ENCODE measurements at places on chromosomes 16 and 17.

GRCh38 chr16:8964462-8964861 lies 756 bp upstream of the USP7 start:
- DNase-seq, result no peak

DNA sequence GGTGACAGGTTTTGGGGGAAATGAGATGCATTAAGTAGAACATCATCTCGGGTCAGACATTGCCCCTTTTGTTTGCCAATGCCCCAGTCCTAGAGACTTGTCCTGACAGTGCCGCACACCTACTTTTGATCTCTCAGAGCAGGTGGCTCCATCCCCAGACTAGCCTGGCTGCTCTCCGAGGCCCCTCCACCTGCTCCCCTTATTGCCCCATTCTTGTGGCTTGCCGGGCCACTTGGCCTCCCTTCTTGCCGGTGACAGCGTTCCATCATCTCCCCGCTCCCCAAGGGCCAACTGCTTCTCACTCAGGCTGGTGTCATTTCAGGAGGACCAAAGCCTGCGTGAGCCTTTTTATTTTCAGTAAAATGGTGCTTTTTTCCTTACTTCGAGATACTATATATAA lies 14.9 kb downstream of the UBFD1 start:
- no peak for DNase-seq

GRCh38 chr16:68229431-68230175 lies 6.3 kb downstream of the ESRP2 start:
- peak; percentile 66 for DNase-seq

DNA sequence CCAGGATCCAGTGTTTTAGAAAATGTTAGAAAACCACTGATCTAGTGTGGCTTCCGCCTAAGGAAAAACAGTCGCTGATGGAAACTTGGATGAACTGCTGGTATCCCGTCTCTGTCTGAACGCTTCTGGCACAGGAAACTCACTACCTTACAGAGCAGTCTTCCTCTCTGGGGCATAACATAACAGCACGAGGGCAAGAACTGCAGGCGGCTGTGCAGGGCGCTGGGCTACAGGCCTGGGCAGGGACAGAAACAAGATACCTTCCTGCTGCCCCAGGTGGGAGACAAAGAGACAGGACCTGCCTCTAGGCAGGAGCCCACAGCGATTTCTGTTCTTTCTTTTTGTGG lies 10.5 kb downstream of the MXRA7 start:
- no peak for DNase-seq

DNA sequence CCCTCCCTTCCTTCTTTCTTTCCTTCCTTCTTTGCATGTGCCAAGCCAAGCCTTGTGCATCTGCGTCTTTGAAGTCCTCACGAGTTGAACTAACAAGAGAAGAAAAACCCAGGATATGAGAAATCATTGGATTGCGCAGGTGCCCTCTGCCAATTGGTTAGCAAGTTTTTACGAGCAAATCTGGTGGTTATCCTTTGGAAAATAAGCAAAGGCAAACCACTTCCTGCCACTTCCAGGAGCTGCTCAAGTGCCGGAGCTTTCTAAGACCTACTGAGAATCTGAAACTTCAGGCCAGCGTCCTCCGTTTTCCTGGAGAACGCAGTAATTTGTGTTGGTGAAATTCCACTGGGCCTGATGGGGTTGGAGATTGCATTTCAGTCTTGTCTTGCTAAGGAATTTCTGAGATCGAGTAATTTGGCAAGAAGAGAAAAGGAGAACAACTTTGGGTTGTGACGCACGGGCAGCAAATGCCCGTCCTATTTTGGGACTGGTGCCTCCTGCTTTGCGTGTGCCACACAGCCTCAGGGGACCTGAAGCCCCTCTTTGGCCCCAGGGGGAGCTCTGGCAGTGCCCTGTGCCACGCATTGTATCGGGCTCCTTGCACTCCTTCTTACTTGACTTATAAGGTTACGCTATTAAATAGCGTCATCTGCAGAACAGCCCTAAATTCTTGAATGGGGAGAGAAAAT lies 56.4 kb downstream of the CMIP start:
- no peak for DNase-seq

- no peak for DNase-seq
These were observed 35.6 kb downstream of the WWOX start for GRCh38 chr16:78134944-78135619.

GRCh38 chr16:49811644-49812334 lies 44.1 kb downstream of the ZNF423 start:
- DNase-seq, result no peak

DNA sequence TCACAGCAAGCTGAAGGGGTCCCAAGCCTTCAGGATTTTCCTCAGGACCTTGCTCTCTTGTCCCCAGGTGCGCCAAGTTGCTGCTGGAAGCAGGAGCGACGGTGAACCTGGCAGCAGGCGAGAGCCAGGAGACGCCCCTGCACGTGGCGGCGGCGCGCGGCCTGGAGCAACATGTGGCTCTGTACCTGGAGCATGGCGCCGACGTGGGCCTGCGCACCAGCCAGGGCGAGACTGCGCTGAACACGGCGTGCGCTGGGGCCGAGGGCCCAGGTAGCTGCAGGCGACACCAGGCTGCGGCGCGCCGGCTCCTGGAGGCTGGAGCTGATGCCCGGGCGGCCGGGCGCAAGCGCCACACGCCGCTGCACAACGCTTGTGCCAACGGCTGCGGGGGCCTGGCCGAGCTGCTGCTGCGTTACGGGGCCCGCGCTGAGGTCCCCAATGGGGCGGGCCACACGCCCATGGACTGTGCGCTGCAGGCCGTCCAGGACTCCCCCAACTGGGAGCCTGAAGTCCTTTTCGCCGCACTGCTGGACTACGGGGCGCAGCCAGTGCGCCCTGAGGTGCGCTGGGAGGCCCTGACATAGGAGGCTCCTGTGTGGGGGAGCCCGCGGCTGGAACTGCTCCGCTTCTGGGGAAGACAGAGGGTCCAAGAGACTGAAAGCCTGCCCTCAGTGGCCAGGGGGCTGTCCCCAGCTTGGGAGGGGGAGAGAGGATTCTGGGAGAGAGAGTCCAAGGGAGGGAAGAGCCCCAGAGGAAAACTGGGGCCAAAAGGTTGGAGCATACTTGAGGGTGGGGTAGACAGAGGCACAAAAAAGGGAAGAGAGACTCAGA lies 6.4 kb downstream of the ASB16 start:
- DNase-seq, result no peak

DNA sequence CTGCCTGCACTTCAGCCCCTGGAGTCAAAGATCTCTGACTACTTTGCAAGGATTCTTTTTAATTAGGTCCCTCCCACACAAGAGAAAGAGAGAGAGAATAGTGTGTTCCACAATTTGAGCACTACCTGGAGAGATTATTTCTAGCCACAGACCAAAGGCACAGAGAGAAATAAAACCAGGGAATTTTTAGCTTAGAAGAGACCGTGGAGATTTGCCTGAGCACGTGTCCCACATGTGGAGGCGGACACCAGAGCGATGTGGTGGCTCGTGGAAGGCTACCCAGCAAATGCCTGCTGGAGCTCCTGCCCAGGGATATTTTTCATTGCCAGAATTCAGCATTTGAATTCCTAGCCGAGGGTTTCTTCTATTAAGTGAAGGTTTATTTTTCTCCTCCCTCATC lies 50.6 kb downstream of the MGAT5B start:
- no peak for DNase-seq

- DNase-seq, result peak; percentile 63
These were observed 93.0 kb downstream of the SEC14L1 start for GRCh38 chr17:77233635-77234334.

- no peak for DNase-seq
These were observed 41.8 kb upstream of the SLC38A10 start for GRCh38 chr17:81336930-81337325.

- peak; percentile 34 for DNase-seq
These were observed 82.6 kb upstream of the TOB1 start for GRCh38 chr17:50948711-50949110.

- DNase-seq, result peak; percentile 91
These were observed at the start of gene ZFP3 for GRCh38 chr17:5078106-5079028. TSS of gene ZFP3 (plus strand) at chr17:5078467. CDS start at chr17:5091505, 13,038 bp downstream.

DNA sequence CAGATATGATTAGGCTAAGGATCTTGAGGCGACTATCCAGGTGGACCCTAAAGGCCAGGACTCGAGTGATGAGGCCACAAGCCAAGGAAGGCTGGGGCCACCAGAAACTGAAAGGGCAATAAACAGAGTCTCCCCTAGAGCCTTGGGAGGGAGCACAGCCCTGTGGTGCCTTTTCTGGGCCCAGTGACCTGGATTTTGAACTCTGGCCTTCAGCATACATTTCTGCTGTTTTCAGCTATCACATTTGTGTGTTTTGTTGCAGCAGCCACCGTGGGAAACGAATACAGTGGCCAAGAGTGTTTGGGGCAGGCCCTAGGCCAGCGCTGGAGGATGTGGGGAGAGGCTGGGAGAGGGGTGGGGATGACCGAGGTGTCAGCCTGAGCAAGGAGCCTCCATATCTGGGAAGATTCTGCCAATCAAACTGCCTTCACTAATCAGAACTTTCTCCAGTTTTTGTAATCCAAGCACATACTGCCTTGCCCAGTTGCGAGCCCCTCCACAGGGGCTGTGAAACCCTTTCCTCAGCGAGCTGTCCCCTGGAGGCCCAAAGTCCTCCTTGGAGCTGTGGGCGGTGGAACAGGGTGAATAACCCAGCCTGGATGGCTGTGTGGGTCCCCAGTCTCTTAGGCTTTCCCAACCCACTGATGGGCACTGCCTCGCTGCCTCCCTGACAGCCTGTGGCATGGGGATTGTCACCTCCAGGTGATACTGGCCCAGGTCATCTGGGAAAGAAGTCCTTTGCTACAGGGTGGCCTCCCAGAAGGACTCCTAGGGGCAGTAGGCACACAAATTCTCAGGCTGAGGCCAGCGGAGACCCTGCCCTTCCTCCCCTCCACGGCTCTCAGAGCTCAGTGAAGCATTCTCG lies 16.8 kb downstream of the B9D1 start:
- DNase-seq, result peak; percentile 26

- DNase-seq, result no peak
These were observed 4.8 kb downstream of the CPPED1 start for GRCh38 chr16:12798846-12799245.

DNA sequence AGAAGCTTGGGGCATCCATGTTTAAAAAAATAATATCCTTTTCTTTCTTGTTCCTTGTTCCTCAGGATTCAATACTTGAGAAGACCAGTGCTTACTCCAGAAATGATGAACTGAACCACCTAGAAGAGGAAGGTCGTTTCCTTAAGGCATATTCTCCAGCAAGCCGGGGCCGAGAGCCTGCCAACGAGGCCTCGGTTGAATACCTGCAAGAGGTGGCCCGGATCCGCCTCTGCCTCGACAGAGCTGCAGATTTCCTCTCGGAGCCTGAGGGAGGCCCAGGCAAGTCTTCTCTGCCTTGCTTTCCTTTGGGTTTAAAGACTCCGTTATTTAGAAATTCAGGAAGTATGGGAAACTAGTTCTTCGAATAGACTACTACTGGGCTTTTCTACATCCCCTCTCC lies 42.5 kb upstream of the ENDOV start:
- DNase-seq, result no peak

- DNase-seq, result no peak
These were observed 12.0 kb downstream of the LITAFD start for GRCh38 chr16:8893976-8894690.

DNA sequence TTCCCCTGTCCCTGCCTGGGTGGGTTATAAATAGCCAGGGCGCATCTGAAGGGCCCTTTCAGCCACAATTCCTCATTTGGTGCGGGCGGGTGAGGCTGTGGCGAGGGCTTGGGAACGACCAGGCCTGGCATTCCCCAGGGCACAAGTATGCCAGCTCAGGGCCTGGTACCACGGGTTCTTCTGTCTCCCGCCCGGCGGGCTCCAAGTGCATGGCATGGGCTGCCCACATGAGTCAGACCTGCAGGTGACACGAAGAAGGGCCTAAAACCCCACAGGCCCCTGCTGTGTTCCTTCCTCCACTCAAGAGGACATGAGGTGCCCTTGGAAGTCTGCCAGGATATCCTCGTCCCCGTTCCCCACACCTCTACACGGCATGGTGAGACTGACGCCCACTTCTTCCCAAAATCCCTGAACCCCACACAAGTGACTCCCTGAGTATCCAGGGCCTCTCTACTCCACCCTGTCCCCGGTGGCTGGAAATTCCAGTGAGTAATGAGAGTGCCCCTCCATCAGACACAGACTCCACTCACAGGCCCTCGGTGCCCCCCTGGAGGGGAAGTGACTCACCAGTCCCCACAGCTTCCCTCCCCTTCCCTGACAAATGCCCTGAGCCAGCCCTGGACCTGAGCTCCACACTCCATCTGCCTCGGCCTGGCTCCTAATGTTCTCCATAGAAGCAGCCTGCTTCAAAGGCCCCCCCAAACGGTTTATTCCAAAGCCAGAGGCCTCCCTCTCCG lies 68.8 kb downstream of the ABR start:
- DNase-seq, result no peak

GRCh38 chr16:80015566-80015965 lies 415.0 kb upstream of the MAF start:
- DNase-seq, result no peak

- peak; percentile 65 for DNase-seq
These were observed 2.6 kb downstream of the HES7 start for GRCh38 chr17:8121407-8121680.

DNA sequence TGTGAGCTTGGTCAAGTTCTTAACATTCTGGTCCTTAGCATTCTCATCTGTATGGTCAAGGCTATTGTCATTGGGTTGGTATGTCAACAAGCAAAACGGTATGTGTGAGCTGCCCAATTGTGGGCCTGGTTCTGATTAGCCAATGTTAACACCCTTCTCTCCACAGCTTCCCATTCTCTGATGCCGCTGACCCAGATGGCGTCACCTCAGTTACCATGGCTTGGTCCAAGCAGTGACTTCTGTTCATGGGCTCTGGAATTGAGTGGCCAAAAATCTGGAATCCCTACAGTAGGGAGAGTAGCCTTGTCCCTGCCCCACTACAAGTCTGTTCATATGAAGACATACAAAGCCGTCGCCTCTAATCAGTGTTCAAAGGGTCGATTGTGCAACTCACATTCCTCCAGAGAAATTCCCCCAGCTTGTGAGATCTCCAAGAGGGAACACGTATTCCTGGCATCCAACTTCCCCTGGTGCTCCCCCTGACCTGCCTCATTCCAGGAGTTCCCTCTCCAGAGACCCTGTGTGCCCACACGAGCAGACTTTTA lies 15.8 kb downstream of the TMEM98 start:
- DNase-seq, result no peak

GRCh38 chr16:47493381-47494337 lies 32.5 kb downstream of the PHKB start:
- no peak for DNase-seq

DNA sequence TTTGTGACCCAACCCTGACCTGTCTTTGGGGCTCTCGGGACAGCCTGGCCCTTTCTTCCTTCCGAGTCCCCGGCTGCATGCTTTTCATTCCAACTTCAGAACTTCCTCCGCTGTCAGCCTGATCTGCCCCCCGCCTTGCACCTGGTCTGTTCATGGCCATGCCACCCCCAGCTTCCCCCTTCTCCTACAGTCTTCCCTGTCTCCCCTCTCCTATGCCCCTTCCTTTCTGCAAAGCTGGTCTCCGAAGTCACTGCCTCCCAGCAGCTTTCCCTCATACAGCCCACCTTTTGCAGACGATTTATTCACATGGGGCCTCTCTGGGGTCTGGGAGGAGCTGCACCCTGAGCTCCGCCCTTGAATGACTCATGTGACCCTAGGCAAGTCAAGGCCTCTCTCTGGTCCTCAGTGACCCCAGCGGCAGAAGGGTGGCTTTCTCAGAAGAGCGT lies 47.1 kb upstream of the SDK2 start:
- DNase-seq, result no peak

- DNase-seq, result no peak
These were observed 1.9 kb downstream of the KRTAP4-11 start for GRCh38 chr17:41116297-41116696.

- no peak for DNase-seq
These were observed 34.4 kb upstream of the MNT start for GRCh38 chr17:2435181-2435741.

GRCh38 chr17:69500911-69501429 lies 86.5 kb downstream of the MAP2K6 start:
- no peak for DNase-seq

Data from activated CD8-positive, alpha-beta memory T cell treated with anti-CD3 and anti-CD28 coated beads, Interleukin-2, amount 50 U/mL, for 48 hours (primary cell).